A673 (cell line): ENCODE measurements at places on chromosomes 1 and 21. TPM values are rescaled to one million over a fixed set of nuclear protein-coding genes. Genes with fewer than 3 reads are reported as not detected.

- no peak for DNase-seq
These were observed 10.4 kb downstream of the SLC30A10 start for GRCh38 chr1:219917851-219918466.

DNA sequence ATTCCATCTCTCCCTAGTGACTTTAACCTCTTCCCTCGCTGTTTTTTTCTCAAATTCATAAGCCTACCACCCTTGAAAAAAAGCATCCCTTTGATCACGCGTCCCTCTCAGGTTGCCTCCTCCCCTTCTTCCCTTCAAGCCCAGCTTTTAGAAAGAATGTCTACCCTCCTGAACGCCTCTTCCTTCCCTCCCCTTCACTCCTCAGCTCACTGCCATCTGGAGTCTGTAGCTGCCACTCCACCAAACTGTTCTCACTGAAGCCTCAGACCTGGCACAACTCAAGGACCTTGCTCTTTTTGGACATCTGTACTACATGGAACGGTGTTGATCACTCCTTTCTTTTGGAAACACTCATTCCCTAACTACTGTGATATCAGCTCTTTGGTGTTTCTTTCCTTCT lies 80.6 kb downstream of the SLC25A24 start:
- DNase-seq: no peak

GRCh38 chr1:117890452-117890851 lies 39.0 kb downstream of the GDAP2 start:
- DNase-seq: no peak

GRCh38 chr1:91783423-91784170 lies 102.4 kb downstream of the TGFBR3 start:
- DNase-seq: no peak

- DNase-seq: no peak
These were observed 57.7 kb downstream of the HNRNPR start for GRCh38 chr1:23286401-23286800.

- peak; percentile 84 for DNase-seq
These were observed 363.8 kb downstream of the PTPRC start for GRCh38 chr1:199002661-199003060.

DNA sequence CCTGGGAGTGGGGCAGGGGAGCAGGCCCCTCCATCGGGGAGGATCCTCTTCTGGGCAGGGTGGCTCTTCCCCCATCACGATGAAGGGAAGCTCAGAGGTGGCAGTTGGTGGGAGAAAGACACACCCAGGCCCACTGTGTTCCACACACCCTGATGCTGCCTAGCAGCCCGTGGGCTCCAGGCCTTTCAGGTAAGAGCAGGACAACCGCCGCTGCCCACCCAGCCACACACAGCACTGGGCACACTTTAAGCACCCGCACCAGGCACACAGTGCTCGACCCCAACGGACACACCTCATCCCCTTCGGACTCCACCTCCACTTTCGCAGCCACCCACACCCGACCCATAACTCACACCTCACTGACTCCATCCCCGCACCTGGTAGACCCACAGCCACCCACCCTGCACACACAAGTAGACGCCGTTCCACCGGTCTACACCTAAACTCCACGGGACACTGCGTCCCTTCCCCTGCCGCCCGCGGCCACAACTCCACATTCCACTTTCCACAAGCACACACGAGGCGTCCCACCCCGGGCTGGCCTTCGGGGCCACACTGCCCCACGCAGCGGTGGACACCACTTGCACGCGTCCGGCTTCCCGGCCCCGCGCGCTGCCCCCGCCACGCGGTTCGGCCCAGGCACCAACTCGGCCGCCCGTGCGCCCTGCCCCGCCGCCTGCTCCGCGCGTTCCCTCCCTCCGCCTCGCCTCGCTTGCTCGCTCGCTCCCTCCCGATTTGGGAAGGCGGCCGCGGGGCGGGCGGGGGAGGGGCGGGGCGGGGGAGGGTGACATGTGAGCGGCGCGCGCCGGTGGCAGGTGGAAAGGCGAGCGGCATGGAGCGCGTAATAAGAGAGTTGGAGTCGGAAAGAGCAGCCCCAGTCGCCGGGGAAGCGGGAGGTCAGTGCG lies at the start of gene KCNQ4:
TSS of gene KCNQ4 (plus strand) at position 787 of the 905 bp plus-strand sequence. CDS start 307 bp downstream, outside the sequence.
- peak; percentile 62 for DNase-seq

- peak; percentile 41 for DNase-seq
These were observed 4.1 kb upstream of the KCNAB2 start for GRCh38 chr1:6041432-6042062.

- no peak for DNase-seq
These were observed 27.1 kb downstream of the CFAP57 start for GRCh38 chr1:43199093-43199726.

DNA sequence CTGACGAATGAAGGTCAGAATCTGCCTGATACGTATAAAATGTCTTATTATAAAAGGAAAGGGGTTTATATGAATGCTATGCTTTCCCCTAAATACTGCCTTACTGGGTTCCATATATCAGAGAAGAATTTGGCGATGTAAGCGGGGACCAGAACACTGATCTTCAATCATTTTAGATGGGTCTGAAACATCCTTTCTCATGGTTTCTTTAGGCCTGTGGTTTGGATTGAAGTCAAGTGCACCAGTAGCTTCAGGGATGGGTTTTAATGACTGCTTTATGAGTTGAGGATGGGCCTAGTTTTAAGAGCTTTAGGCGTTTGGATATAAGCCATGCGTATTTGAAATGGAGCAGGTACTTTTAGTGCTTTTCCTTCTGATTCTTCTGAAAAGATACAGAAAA lies 6.9 kb downstream of the FMN2 start:
- DNase-seq: no peak

- no peak for DNase-seq
These were observed 189.8 kb upstream of the PLXNA2 start for GRCh38 chr1:208433971-208434370.

DNA sequence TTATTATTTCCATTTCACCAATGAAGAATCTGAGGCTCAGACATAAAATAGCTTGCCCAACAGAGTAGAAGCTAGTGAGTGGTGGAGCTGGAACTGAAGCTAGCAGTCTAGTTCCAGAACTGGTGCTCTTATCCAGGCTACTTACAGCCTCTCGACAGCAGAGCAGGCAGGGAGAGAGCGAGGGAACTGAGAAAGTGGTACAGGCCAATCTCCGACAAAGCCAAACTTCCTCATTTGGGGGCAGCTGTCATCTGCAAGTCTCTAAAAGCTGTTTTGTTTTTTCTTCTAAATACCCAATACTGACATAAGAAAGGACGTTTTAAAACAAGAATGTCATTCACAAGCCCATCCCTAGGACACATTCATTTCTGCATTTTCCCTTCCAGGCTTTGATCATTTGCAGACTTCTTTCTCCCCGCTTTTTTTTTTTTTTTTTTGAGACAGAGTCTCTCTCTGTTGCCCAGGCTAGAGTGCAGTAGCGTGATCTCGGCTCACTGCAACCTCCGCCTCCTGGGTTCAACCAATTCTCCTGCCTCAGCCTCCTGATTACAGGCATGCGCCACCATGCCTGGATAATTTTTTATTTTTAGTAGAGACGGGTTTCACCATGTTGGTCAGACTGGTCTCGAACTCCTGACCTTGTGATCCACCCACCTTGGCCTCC lies 20.0 kb downstream of the YIPF1 start:
- DNase-seq: no peak

DNA sequence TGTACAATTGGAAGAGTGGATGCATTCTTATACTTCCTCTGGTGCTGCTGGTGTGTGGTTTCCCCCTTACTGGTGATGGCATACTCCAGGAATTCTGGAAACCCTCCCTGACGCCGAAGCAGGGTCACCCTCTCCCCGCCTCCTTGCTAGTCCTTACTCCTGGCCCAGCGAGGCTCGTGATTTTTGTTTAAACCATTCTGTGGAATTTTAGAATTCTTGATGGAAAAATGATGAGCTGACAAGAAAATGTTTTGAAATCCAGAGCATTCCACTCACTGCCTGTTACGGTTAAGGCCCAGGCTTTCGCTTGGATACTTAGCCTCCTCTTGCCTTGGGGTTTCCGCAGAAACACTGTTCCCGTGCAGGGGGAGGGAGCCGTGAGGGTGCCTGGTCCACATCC lies 41.1 kb downstream of the IL6R start:
- no peak for DNase-seq

GRCh38 chr1:206068314-206068713 lies 15.3 kb downstream of the RHEX start:
- DNase-seq: no peak

DNA sequence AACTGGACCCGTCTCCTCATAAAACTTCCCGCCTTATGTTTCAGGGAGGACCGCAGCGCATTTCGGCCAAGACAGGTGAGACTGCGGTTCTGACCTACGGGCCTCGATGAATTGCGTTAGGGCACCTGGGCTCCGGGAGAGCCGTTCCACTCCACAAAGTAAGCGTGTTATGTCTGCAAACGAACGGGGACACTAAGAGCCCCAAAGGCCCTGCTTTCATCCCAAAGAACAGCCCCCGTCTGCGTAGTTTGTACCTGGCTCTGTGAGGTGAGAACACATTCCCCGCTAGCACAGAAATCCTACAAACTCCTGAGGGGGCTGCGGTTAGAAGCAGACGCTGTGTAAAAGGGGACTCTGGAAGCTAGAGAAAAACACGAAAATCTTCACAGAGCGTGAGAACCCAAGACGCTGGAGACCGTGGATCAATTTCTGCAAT lies 41.6 kb upstream of the PPIAL4F start:
- no peak for DNase-seq

DNA sequence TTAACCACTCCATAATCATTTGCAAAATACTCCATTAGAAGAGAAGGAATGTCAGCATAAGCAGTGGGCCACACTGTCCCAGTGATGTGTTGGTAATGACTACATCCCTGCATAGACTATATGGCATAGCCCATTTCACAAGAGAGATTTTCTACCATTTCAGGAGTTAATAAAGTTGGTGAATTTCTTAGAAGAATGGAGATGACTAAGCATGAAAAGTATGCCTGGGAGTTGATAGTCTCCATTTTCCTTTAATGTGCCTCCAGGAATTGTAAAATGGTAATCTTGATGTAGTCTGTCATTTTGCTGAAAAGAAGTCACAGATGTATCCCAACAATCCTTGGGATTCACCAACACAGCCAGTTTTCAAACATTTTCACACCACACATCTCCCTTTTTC lies 608.8 kb upstream of the CHRM3 start:
- DNase-seq: no peak

DNA sequence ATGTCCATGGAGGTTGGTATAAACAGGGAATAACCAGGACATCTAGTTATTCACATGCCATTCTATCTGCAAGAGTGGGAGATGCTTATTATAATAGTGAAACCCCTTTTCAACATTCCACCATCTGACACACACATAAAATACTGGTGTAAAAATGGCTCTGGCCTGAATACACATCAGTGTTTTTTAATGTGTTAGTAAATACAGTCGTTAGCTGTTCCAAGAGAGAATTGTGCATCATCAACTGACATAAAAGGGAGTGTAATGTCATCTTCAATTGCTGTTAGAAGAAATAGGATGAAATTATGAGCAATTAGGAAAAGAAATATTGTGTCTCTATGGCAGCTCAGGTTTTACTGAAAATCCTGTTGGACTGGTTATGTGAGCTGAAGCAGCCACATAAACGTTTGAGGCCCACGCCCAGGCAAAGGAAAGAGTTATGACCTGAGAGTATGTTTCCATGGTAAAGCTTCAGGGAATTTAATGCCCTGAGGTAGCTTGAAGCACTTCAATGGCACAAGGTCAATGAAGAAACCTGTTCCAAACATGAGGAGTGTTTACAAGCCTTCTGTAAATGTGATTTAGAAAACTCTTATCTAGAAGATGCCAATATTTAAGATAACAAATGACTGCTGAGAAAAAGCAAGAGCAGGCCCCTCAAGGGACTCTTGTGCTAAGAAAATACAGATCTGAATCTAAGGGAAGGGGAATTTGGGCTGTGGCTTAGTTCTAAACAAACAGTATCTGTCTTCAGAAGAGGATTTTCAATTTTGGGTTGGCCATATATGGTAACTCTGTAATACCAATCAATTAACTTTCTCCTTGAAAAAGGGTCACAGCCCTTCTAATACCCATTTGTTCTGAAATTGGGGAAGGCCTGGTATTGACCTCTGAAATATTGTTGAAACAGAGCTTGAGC lies 384.3 kb downstream of the SEC16B start:
- DNase-seq: no peak

DNA sequence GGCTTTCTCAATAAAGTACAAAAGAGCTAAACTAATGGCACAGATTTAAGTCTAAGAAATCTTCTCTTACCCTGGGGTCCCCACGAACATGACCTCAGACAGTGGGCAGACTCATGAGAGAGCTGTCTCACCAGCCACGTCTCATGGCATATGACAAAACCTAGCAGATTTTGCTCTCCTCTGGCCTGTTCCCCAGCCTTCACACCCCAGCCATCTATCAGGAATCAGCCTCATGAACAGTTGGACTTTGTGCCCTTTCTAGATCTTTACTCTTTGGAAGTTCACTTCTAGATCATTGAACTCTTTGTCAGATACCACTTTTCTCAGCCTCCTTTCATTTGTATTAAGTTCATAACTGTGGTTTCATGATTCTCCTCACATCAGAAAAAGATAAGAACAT lies 14.2 kb upstream of the HSD3B1 start:
- DNase-seq: no peak

- DNase-seq: no peak
These were observed 26.7 kb downstream of the CCDC18 start for GRCh38 chr1:93207211-93207610.

GRCh38 chr1:167720965-167721616 lies 691 bp upstream of the MPZL1 start:
- peak; percentile 68 for DNase-seq

DNA sequence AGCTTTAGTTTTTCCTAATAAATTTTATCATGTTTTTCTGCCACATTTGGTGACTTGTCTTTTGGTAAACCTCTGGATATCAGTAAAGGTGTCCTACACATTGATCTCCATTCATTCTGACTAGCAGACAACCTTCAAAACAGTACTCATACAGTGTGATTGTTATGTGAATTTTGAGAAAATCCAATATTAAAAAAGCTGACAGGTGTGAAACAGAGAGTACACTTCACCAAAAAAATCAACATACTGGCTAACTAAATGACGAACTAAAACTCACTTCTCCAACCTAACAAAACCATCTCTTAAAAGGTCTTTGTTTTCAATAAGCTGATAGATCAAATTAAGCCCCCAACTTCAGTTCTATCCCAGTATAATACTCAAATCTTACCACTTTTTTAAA lies 1.5 kb downstream of the FRRS1 start:
- no peak for DNase-seq

GRCh38 chr1:201468501-201468843 lies 516 bp downstream of the PHLDA3 start:
- DNase-seq: peak; percentile 60

FBXO2 gene
- total RNA-seq: 0.61 TPM in 1 of 2 replicates, not detected in the other

POGK gene
- 37.3 and 44.1 TPM in 2 replicates for total RNA-seq

GUK1 gene
- total RNA-seq: 128 and 130 TPM in 2 replicates

FCRLA gene
- total RNA-seq: not detected in 2 replicates

RGS8 gene
- not detected in 2 replicates for total RNA-seq

DDOST gene
- 230 and 238 TPM in 2 replicates for total RNA-seq

RAB42 gene
- total RNA-seq: 2.4 and 3.5 TPM in 2 replicates

KRTAP10-9 gene
- total RNA-seq: not detected in 2 replicates

SPRR1B gene
- total RNA-seq: not detected in 2 replicates

FNDC5 gene
- total RNA-seq: 1.2 and 1.3 TPM in 2 replicates

CRNN gene
- not detected in 2 replicates for total RNA-seq

BSND gene
- not detected in 2 replicates for total RNA-seq

SNRPE gene
- total RNA-seq: 315 and 358 TPM in 2 replicates

MYOC gene
- not detected in 2 replicates for total RNA-seq

TMEM82 gene
- total RNA-seq: not detected in 2 replicates

FMO5 gene
- 0.24 and 0.31 TPM in 2 replicates for total RNA-seq

AIRE gene
- not detected in 2 replicates for total RNA-seq

GALE gene
- 42.7 and 49.3 TPM in 2 replicates for total RNA-seq

DTL gene
- total RNA-seq: 78.4 and 84.3 TPM in 2 replicates

TSPEAR gene
- total RNA-seq: 8.3 and 12.4 TPM in 2 replicates
